ENCODE measurements at places on chromosomes 4 and X.

- no peak overlapping the region for H3K4me3 ChIP-seq
- peaks cover 3% of the 10 kb centered on the region for H3K36me3 ChIP-seq
- H3K27me3 ChIP-seq, result no peaks in the 10 kb centered on the region
- H3K27ac ChIP-seq, result no peak overlapping the region
- DNase-seq, result no peak
These were observed 90.8 kb downstream of the AFF1 start for GRCh38 chr4:87025614-87026041.

- no peak overlapping the region for H3K4me3 ChIP-seq
- H3K36me3 ChIP-seq, result no peaks in the 10 kb centered on the region
- DNase-seq, result no peak
- no peak overlapping the region for H3K27ac ChIP-seq
- H3K27me3 ChIP-seq, result no peaks in the 10 kb centered on the region
These were observed 47.8 kb downstream of the FHDC1 start for GRCh38 chr4:152983774-152984411.

DNA sequence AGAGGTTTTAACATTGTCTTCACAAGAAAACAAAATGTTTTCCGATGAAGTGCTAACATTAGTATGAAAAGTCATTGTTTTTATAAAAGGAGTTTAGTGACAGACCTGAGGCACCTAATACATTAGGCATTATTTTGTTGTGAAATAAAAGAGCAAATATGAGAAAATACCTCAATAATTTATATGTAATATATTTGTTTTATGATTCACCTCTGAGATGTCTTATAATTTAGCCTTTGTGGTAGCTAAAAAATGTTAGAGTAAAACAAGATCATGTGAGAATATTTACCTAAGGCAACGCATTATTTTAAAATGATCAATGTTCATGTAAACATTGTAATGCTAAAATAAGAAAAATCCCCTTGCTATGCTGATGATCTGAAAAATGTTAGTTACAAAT, 100.9 kb upstream of the WDFY3 start:
- DNase-seq, result no peak
- no peaks in the 10 kb centered on the region for H3K4me1 ChIP-seq
- H3K27ac ChIP-seq, result no peak overlapping the region
- H3K27me3 ChIP-seq, result peaks cover 5% of the 10 kb centered on the region
- H3K4me3 ChIP-seq, result no peak overlapping the region

GRCh38 chrX:148784856-148785255, 284.4 kb downstream of the AFF2 start:
- H3K36me3 ChIP-seq, result no peaks in the 10 kb centered on the region
- H3K27me3 ChIP-seq, result no peaks in the 10 kb centered on the region
- H3K4me3 ChIP-seq, result no peak overlapping the region
- H3K4me1 ChIP-seq, result no peaks in the 10 kb centered on the region
- H3K27ac ChIP-seq, result no peak overlapping the region

GRCh38 chr4:48792348-48793006, 12.4 kb upstream of the FRYL start:
- H3K4me1 ChIP-seq, result peaks cover 16% of the 10 kb centered on the region
- no peaks in the 10 kb centered on the region for H3K27me3 ChIP-seq
- peak; percentile 33 for DNase-seq
- H3K36me3 ChIP-seq, result no peaks in the 10 kb centered on the region
- H3K4me3 ChIP-seq, result no peak overlapping the region

DNA sequence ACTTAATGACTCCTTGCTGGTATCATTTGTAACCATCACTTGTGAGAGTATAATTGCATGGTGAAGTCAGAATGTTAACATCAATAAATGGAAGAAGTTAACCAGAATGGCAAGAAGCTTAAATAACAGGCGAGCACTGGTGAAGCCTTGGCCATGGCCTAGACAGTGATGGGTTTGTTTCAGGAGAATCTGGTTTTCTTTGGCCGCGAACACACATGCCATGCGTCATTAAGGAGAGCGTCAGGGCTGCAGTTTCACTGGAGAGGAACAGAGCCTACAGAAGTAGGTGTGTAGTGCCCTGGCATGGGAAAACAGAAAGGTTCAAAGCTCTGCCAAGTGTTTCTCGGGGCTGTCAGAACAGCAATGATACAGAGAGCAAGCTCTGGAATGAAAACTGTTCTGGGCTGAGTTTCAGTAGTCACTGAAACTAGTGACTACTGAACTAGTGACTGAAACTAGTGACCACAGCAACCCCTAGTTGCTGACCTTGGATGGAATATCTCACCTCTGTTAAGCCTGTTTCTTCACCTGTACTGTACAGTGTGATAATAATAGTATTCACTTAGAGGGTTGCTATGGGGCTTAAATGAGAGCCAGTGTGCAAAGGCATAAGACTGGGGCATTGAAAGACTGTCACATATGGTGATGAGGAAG, 93.8 kb downstream of the C4orf51 start:
- no peak overlapping the region for H3K4me3 ChIP-seq
- H3K27me3 ChIP-seq, result no peaks in the 10 kb centered on the region
- peaks cover 66% of the 10 kb centered on the region for H3K36me3 ChIP-seq
- H3K4me1 ChIP-seq, result peaks cover 16% of the 10 kb centered on the region
- DNase-seq, result no peak
- peak overlapping the region; percentile 50 for H3K27ac ChIP-seq

GRCh38 chr4:8552024-8552423, 28.2 kb upstream of the GPR78 start:
- H3K27me3 ChIP-seq, result peaks cover under 1% of the 10 kb centered on the region
- no peak for DNase-seq
- no peaks in the 10 kb centered on the region for H3K4me1 ChIP-seq
- no peaks in the 10 kb centered on the region for H3K36me3 ChIP-seq
- H3K4me3 ChIP-seq, result no peak overlapping the region
- no peak overlapping the region for H3K27ac ChIP-seq

DNA sequence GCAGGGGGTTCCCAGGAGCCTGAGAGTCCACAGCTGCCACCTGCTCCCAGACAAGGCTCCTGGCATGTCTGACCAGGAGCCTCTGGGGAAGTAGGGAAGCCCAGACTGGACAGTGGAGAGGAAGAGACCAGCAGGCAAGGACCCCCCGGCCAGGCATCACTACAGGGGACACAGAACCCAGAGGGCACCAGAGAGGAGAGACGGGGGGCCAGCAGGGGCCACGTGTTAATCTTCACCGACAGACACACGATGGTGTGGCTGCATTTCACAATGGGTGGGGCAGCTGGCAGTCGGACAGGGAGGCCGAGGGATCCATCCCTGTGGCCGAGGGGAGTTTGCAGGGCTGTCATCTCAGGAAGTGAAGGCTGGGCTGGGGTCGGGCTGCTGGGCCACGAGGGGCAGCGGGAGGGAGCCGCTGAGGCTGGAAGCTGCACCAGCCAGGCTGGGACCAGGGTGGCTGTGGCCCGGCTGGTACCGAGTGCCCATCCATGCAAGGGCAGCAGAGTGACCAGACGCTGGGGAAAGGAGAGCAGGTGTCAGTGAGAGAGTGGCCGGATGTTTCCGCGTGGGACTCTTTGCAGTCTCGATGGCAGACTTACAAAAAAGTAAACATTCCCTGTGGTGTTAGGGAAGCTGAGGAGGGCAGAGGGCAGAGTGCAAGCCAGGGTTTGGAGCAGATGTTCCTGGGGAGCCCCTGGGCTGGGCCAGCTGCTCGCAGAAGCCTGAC, 4.7 kb downstream of the PDE6B start:
- H3K4me3 ChIP-seq, result no peak overlapping the region
- DNase-seq, result no peak
- no peaks in the 10 kb centered on the region for H3K4me1 ChIP-seq
- H3K36me3 ChIP-seq, result no peaks in the 10 kb centered on the region
- H3K27ac ChIP-seq, result no peak overlapping the region
- peaks cover 2% of the 10 kb centered on the region for H3K27me3 ChIP-seq

DNA sequence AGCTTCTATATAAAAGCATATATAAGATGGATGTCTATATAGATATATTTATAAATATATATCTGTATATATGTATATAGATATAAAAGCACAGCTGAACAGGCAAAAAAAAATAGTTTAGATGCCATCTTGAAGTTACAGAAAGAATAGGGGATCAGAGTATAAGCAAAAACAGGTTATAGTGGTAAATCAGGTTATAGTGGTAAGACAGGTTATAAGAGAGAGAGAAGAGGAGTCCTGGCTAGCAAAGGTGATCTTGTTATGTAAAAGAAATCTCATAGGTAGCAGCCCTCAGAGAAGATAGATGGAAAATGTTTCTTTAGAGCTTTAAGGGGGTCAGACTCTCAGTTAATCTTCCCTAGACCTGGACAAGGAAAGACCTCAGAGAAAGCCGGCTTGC, 1263.1 kb downstream of the PCDH7 start:
- no peak overlapping the region for H3K27ac ChIP-seq
- no peak for DNase-seq
- no peak overlapping the region for H3K4me3 ChIP-seq
- H3K4me1 ChIP-seq, result no peaks in the 10 kb centered on the region
- H3K36me3 ChIP-seq, result no peaks in the 10 kb centered on the region
- H3K27me3 ChIP-seq, result no peaks in the 10 kb centered on the region
